ENCODE measurements at places on chromosomes 13 and 19.

DNA sequence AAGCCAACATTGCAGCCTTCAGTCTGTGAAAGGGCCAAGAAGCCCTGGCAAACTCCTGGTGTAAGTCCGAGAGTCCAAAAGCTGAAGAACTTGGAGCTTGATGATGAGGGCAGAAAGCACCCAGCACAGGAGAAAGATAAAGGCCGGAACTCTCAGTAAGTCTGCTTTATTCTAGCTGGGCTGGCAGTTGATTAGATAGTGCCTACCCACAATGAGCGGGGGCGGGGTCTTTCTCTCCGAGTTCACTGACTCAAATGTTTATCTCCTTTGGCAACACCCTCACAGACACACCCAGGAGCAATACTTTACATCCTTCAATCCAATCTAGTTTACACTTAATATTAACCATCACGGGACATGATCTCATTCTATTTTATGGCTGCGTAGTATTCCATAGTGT is 1317.1 kb downstream of the SLITRK1 start:
- DNase-seq, result no peak

- no peak for DNase-seq
Observed at GRCh38 chr19:12484011-12484370, 625 bp downstream of the ZNF709 start.

GRCh38 chr13:111540486-111540885 is 220.0 kb downstream of the TEX29 start:
- no peak for DNase-seq

DNA sequence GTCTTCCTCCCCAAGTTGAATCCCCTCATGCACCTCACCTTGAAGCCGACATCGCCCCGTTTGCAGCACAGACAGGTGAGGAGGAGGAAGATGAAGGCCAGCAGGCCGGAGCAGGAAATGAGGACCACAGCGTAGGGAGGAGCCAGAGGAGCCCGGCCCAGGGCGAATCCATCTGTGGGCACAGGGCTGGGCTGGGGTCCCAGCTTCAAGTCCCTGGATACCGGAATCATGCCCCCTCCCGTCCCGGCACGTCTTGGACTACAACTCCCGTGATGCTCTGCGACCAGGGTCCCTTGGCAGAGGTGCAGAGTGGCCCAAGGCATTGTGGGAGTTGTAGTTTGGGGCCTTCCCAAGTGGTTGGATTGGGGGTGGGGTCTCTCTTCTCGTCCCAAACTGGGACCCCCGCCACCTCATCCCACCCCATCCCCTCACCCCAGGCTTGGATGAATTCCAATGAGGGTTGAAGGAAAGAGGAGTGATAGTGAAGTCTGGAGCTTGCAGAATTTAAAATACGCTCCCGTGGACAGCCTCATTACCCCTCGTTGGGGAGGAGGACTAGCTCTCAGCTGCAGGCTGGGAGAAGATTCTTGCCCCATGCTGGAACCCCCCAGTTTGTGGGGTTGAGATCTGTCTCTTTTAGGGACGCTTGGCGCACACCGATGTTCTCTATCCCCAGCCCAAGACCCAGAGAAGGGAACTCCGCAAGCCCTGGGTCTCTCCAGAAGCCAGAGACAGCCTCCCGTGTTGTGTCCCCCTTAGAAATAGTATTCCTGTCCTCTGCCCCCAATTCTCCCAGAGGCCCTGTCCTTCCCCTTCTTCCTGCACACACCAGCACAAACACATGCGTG is 990 bp downstream of the LMTK3 start:
- DNase-seq, result peak; percentile 82

- DNase-seq, result no peak
Observed at GRCh38 chr19:41637484-41637883, 10.6 kb upstream of the CEACAM4 start.

- DNase-seq, result peak; percentile 46
Observed at GRCh38 chr13:112849500-112849899, 119.5 kb upstream of the MCF2L start.

DNA sequence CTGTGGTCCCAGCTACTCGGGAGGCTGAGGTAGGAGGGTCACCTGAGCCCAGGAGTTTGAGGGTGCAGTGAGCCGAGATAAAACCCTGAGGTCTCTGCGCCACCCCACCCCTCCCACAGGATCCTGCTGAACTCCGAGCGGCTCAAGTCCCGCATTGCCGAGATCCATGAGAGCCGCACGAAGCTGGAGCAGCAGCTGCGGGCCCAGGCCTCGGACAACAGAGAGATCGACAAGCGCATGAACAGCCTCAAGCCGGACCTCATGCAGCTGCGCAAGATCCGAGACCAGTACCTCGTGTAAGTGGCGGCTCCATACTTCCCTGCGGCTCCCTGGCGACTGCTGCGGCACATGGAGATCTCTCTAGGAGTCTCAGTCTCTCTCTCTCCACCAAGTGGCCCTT is 6.6 kb upstream of the IFI30 start:
- DNase-seq, result no peak

Data from sigmoid colon (tissue), 7 donors.